ENCODE measurements at places on chromosomes 1 and 21. TPM values are rescaled to one million over a fixed set of nuclear protein-coding genes. Genes with fewer than 3 reads are reported as not detected.

- no peak overlapping the region for H3K27ac ChIP-seq
- no peak for DNase-seq
- no peaks in the 10 kb centered on the region for H3K4me1 ChIP-seq
- no peak overlapping the region for H3K4me3 ChIP-seq
- H3K36me3 ChIP-seq: no peaks in the 10 kb centered on the region
These were observed 61.3 kb downstream of the XKR8 start for GRCh38 chr1:28021064-28021463.

DNA sequence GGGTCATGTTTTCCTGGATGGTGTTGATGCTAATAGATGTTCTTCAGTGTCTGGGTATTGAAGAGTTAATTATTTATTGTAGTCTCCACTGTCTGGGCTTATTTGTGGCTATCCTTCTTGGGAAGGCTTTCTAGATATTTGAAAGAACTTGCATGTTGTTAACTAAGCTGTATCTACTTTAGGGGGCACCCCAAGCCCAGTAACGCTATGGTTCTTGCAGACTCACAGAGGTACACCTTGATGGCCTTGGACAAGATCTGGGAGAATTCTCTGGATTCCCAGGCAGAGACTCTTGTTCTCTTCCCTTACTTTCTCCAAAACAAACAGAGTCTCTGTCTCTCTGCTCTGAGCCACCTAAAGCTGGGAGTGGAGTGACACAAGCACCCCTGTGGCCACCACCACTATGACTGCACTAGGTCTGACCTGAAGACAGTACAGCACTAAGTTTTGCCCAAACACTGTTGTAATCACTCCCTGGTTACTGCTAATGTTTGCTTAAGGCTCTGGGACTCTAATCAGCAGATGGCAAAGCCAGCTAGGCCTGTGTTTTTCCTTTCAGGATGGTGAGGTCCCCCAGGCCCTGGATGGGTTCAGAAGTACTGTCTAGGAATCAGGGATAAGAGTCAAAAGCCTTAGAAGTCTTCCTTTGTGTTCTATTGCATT, 76.5 kb upstream of the C1orf21 start:
- DNase-seq: no peak
- H3K27ac ChIP-seq: no peak overlapping the region
- no peak overlapping the region for H3K4me3 ChIP-seq

Gene C2CD4D
- total RNA-seq: not detected

DNA sequence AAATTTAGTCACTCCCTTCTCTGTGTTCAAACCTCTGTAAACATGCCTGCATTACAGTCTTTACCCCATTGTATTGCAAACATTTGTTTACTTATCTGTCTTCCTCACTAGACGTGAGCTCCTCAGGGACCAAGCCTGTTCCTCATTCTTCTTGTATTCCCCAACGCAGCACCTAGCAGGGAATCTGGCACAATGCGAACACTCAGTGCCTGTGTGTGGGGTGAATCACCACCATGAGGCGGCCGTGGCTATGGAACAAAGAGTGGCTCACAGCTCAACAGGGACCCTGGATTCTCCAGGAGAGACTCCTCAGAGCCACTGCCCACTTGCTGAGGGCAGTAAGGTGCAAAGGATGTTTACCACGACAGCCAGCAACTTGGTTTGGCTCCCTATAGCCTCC, 95.9 kb downstream of the DDX20 start:
- no peak for DNase-seq
- no peak overlapping the region for H3K4me3 ChIP-seq
- H3K4me1 ChIP-seq: peaks cover 41% of the 10 kb centered on the region
- H3K27me3 ChIP-seq: peaks cover 7% of the 10 kb centered on the region
- H3K36me3 ChIP-seq: no peaks in the 10 kb centered on the region

Gene PDE9A
- 1.6 TPM for total RNA-seq

DNA sequence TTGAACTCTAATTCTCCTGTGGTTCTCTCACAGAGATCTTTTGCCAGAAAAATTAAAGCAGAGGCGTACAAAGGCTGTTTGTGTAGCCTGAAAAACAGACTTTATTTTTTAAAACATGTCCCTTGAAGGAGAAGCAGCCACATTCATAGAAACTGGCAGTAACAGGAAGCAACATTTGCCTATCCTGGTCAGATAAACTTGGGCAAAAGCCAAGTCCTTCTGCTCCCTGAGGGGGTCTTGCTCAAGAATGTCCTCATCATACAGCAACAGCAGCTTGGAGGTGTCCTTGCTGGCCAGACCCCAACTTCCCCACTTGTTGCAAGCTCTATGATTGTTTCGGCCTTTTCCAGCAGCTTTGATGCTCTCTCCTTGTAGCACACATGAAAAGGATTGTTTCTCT, 36.3 kb downstream of the MSTO1 start:
- H3K36me3 ChIP-seq: no peaks in the 10 kb centered on the region
- H3K4me3 ChIP-seq: no peak overlapping the region
- peaks cover 16% of the 10 kb centered on the region for H3K4me1 ChIP-seq
- no peak overlapping the region for H3K27ac ChIP-seq

DNA sequence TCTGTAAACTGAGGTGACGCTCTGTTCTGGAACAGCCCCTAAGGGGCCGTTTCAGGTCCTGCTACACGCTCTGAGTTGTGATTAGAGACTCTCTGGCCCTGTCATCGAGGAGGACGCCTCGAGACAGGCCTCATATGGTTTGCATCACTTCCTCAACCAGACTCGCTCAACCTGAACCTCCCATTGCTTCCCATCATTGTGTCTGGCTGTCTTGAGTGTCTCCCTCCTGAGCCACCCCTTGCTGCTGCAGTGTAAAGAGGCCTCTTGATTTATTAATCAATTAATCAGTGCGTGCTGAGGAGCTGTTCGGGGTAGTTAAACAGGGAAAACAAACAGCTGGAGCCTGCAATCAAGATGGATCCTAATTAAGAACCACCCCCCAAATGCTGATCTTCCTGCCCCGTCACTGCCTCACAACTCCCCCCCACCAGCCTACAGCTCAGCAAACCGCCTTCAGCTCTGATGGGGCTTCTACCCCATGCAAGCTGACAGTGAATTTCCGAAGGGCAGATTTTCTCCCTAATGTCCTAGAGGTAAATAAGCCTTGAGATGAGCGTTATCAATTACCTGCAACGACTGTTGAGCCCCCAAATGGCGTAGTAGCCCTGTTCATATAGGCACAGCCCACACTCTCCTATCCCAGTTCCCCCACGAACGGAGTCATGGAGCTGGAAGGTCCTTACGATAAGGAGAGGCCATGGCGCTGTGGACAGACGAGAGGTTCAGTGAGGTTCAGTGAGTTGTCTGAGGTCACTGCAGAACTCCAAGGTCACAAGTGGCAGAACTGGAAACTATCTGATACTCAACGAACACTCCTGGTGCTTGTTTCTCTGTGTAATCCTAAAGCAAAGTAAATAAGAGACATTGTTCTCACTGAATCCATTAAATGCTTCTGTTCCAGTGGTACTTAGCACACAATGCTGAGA, 210.6 kb downstream of the KIF26B start:
- H3K36me3 ChIP-seq: no peaks in the 10 kb centered on the region
- H3K4me3 ChIP-seq: no peak overlapping the region
- DNase-seq: no peak
- no peaks in the 10 kb centered on the region for H3K27me3 ChIP-seq

DNA sequence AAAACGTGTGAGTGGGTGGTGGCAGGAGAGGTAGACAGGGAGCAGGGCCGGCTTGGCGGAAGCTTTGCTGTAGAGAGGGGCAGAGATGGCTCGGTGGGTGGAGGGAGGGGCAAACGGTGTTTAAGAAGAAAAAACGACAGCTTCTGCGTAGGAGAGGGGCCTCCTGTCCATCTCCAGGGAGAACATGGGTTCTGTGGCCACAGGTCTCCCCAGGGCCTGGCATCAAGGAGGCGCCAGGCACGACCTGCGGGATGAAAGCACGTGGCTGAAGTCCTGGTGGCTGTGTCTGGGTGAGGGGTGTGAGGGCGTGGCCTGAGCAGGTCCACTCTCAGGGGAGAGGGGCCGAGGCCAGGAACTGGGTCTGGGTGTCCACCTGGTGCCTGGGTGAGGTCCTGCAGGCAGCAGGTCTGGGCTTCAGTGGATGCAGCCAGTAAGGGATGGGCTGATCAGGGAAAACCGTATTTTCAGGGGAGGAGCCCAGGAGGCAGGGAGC, 940 bp upstream of the PRKCZ start:
- H3K27ac ChIP-seq: no peak overlapping the region
- H3K4me1 ChIP-seq: peaks cover 34% of the 10 kb centered on the region
- peak overlapping the region; percentile 47 for H3K4me3 ChIP-seq
- no peaks in the 10 kb centered on the region for H3K36me3 ChIP-seq

Gene SFN
- not detected for total RNA-seq

Gene DNAJB4
- 158 TPM for total RNA-seq

- H3K36me3 ChIP-seq: peaks cover 16% of the 10 kb centered on the region
- no peaks in the 10 kb centered on the region for H3K4me1 ChIP-seq
- no peak for DNase-seq
- H3K27me3 ChIP-seq: no peaks in the 10 kb centered on the region
- no peak overlapping the region for H3K27ac ChIP-seq
These were observed 82.4 kb downstream of the RAB3GAP2 start for GRCh38 chr1:220189750-220190347.

- H3K4me3 ChIP-seq: no peak overlapping the region
- no peak overlapping the region for H3K27ac ChIP-seq
- no peaks in the 10 kb centered on the region for H3K27me3 ChIP-seq
These were observed 853.8 kb downstream of the USP25 start for GRCh38 chr21:16583556-16583955.

- no peak overlapping the region for H3K4me3 ChIP-seq
- no peak for DNase-seq
- no peak overlapping the region for H3K27ac ChIP-seq
- no peaks in the 10 kb centered on the region for H3K4me1 ChIP-seq
- H3K36me3 ChIP-seq: no peaks in the 10 kb centered on the region
These were observed 106.4 kb downstream of the CTH start for GRCh38 chr1:70517444-70517843.

Gene GBP2
- total RNA-seq: 8.3 TPM

DNA sequence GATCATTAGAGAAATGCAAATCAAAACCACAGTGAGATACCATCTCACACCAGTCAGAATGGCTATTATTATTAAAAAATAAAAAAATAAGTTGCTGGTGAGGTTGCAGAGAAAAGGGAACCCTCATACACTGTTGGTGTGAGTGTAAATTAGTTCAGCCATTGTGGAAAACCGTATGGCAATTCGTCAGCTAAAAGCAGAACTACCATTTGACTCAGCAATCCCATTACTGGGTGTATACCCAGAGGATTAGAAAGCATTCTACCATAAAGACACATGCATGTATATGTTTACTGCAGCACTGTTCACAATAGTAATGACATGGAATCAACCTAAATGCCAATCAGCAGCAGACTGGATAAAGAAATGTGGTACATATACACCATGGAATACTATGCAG, 42.2 kb downstream of the GIPC2 start:
- no peaks in the 10 kb centered on the region for H3K36me3 ChIP-seq
- H3K4me1 ChIP-seq: peaks cover 8% of the 10 kb centered on the region
- no peak for DNase-seq
- H3K4me3 ChIP-seq: no peak overlapping the region
- no peak overlapping the region for H3K27ac ChIP-seq

DNA sequence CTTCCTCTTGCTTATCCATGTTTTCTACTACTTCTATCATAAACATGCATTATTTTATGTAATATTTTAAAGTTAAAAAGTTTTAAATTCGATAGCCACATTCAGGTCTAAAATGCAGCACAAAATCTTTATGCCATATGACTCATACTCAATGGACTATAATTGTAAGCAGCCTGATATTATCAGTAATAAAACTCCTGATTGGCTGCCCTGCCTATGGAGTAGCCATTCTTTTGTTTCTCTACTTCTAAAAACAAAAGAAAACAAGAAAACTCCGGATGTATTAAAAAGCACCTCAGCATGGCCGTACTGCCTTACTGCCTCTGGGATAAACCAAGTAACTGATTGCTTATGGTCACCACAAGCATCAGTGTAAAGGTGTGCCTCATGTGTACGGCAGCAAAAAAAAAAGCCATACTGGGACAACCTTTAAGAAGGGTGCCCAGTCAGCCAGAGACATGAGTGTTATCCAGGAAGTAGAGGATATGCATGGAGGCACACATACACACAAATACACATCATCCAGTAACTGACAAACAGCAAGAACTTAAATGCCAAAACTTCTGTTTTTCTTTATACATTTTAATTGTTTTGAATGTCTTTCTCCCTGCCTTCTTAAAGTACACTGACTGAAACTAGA, 9.2 kb downstream of the SLC35D1 start:
- no peak for DNase-seq
- H3K4me1 ChIP-seq: no peaks in the 10 kb centered on the region
- peaks cover 3% of the 10 kb centered on the region for H3K36me3 ChIP-seq

Gene ZNF281
- total RNA-seq: 8.0 TPM

- no peak overlapping the region for H3K27ac ChIP-seq
- no peaks in the 10 kb centered on the region for H3K27me3 ChIP-seq
- H3K4me3 ChIP-seq: no peak overlapping the region
- H3K36me3 ChIP-seq: no peaks in the 10 kb centered on the region
- no peak for DNase-seq
These were observed 64.8 kb downstream of the PIK3R3 start for GRCh38 chr1:46067652-46068051.

GRCh38 chr21:38342739-38343138, 85.9 kb downstream of the KCNJ15 start:
- H3K4me3 ChIP-seq: no peak overlapping the region
- H3K4me1 ChIP-seq: no peaks in the 10 kb centered on the region
- no peaks in the 10 kb centered on the region for H3K27me3 ChIP-seq
- no peaks in the 10 kb centered on the region for H3K36me3 ChIP-seq

DNA sequence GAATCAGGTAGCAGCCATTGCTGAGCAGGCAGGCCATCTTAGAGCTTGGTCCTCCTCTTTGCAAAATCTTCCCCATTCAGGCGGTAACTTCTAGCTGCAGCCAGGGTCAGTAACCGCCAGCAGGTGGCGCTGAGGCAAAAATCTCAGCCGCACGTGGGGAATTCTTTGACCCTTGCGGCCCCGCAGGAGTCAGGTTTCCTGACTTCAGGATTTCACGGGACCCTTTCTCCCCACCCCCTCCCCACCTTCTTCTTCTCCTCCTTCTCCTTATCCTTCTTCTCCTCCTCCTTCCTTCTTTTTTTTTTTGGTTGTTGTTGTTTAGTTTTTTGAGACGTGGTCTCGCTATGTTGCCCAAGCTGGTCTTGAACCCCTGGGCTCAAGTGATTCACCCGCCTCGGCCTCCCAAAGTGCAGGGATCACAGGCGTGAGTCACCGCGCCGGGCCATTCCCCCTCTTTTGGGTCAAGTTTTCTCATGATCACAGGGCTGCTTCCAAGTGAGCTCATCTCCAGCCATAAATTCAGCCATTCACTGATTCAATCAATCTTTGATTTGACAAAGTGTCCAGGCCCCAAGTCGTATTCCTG, 33.4 kb upstream of the TENT5B start:
- peak; percentile 74 for DNase-seq
- peaks cover 18% of the 10 kb centered on the region for H3K4me1 ChIP-seq
- H3K36me3 ChIP-seq: no peaks in the 10 kb centered on the region
- H3K4me3 ChIP-seq: no peak overlapping the region

GRCh38 chr1:175070818-175071217, 3.2 kb downstream of the TNN start:
- no peak overlapping the region for H3K27ac ChIP-seq
- H3K27me3 ChIP-seq: no peaks in the 10 kb centered on the region
- H3K4me1 ChIP-seq: no peaks in the 10 kb centered on the region
- no peak overlapping the region for H3K4me3 ChIP-seq
- DNase-seq: no peak

GRCh38 chr1:221697923-221698425, 43.9 kb downstream of the DUSP10 start:
- no peaks in the 10 kb centered on the region for H3K27me3 ChIP-seq
- DNase-seq: no peak
- no peak overlapping the region for H3K27ac ChIP-seq
- no peaks in the 10 kb centered on the region for H3K4me1 ChIP-seq
- H3K4me3 ChIP-seq: no peak overlapping the region

- H3K4me3 ChIP-seq: no peak overlapping the region
- no peaks in the 10 kb centered on the region for H3K27me3 ChIP-seq
- no peaks in the 10 kb centered on the region for H3K36me3 ChIP-seq
- DNase-seq: no peak
- no peaks in the 10 kb centered on the region for H3K4me1 ChIP-seq
These were observed 72.7 kb downstream of the RPE65 start for GRCh38 chr1:68377098-68377497.
